ENCODE measurements at places on chromosomes 7 and 10.

- DNase-seq, result no peak
Observed at GRCh38 chr7:31251441-31251840, 89.1 kb downstream of the NEUROD6 start.

- no peak for DNase-seq
Observed at GRCh38 chr7:16786257-16786656, 18.5 kb downstream of the AGR2 start.

DNA sequence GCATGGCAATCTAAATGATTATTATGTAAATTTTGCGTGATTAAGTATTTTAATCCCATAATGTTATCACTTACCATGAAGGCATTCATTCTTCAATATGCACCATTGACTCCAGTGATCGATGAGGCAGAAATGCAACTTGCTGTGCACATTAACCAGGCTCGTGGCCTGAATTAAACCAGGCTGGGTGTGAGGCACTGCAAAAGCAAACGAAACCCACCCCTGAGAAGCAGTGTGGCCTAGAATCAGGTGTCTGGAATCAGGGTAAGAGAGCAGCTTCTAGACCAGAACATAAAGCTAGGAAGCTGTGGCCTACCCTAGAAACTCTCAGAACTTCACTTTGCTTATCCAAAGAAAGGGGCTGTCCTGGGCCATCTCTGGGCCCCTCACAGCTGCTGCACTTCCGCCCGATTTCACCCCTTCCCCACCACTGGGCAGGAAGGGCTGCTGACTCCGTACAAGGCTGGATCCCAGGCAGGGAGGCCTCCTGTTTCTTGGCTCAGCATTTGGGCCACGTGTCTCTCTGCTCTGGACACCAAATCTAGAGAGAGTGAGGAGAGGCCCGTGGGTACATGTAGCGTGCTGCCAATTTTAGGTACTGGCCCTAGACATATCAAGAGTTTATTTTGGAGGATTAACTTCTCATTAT lies 4.4 kb downstream of the PTPRE start:
- DNase-seq, result no peak

DNA sequence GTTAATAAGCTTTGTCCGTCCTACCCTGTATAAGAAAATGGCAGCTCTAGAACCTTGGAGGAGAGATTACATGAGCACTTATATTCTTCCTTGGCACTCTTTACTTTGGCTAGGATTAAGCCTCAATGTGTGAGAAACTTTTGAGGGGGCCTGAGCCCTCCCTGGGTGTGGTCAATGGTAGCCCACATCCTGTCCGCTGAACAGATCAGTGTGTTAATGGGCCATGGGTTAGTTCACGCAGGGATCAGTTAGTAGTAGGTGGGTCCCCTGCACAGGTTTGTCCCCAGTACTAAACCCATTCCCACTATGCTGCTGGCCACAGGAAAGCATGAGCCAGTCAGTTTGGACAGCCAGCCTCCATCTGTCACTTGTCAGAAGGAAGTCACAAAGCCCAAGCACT lies 20.2 kb upstream of the IKZF1 start:
- peak; percentile 57 for DNase-seq

DNA sequence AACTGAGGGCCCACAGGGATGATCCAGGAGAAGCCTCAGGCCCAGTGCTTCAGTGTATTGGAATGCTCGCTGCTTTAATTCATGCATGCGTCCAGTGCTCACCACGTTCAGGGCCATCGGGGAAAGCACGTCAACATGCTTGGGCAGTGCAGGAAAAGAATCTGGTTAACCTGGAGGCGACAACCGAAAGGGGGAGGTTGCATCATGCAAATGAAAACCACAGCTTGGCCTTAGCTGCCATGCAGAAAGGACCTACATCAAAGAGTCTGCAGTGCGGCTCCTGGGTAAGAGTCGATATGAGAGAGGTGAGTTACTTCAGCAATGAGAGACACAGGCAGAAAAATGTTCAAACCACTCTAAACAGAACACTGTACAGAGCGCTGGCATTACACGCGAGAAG lies 440.1 kb downstream of the KCNMA1 start:
- DNase-seq, result peak; percentile 30

GRCh38 chr10:132813560-132814468 lies 27.9 kb upstream of the NKX6-2 start:
- no peak for DNase-seq

DNA sequence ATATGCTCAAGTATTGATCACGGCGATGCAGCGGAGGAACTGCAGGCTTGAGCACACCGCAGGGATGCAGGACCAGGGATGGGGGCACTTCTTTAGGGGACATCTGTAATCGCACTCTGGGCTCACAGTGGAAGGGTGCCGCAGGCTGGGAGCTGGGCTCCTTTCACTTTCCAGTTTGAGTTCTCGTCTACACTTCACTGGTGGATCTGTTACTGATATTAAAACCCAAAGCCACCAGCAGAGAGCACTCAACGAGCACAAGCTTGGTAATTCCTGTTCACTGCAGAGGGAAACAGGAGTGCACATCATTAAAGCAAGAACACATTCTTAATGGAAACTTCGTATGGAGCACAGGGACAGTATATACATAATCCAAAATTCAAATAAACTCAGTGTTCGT lies 91.3 kb downstream of the PARD3 start:
- peak; percentile 37 for DNase-seq

DNA sequence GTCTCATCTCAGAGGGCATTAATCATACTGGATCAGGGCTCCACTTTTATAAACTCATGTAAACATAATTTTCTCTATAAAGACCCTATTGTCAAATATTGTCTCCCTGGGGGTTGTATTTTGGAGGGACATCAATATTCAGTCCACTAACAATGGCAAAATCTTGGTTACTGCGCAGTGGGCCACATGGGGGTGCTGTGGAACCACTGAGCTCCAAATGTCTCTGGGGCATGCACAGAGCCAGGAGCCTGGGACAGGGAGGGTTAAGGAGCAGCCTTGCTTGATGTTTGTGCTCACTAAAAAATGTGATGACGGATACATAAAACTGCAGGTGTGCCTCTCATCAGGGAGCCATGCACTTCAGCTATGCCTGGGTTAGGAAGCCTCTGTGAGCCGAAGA lies 62.1 kb upstream of the PRSS58 start:
- peak; percentile 38 for DNase-seq

DNA sequence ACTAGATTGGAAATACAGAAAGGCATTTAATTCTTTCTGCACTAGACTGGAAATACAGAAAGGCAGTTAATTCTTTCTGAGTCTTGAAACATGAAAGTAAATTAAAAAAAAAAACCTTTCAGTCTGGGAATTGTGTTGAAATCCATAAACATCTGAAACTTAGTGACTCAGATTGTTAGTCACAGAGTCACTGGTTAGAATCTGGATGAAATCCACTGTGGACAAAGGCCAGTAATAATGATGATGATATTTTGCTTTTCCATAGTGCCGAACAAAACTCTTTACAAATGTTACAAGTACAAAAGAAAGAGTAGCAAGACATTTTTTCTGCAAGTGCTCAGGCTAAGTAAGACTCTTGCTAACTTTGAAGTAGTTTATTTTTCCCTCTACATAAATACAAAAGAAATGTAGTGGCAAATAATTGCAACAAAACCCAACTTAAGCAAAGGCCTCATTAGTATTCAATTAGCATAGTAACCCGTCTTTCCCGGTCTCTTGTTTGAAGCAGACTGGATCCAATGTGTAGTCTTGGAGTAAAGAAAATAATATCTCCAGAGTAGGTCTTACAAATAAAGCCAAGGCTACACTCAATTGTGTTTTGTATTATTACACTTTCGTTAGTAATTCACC lies 5.8 kb upstream of the PRTFDC1 start:
- DNase-seq, result no peak

- no peak for DNase-seq
Observed at GRCh38 chr7:87513735-87514335, 38.4 kb upstream of the ABCB4 start.

DNA sequence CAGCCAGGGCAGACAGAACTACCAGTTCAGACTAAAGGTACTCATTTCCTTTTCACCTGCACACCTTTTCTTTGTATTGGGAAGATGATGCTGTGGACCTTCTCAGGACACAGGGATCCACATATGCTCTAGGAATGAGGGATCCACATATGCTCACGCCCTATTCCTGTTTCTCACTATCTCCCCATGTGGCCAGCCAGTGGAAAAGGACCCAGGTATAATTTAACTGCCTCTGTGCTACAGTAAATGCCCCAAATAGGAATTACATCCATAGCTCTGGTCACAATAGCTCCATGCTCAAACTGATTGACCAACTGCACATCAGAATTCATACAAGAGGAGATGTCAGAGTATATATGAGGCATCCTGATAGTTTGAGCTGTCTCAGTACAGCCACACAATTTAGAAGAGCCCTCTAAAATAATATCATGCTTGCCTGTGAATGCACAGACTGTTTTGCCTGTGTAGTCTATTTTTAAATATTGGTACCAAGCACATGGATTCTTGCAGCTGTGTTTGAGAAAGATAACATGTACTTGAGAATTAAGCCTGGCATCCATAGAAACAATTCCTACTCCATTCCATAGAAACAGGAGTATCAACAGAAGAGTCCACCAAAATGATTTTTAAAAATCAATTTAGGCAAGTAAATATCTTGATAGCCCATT lies 43.7 kb downstream of the CTTNBP2 start:
- no peak for DNase-seq

DNA sequence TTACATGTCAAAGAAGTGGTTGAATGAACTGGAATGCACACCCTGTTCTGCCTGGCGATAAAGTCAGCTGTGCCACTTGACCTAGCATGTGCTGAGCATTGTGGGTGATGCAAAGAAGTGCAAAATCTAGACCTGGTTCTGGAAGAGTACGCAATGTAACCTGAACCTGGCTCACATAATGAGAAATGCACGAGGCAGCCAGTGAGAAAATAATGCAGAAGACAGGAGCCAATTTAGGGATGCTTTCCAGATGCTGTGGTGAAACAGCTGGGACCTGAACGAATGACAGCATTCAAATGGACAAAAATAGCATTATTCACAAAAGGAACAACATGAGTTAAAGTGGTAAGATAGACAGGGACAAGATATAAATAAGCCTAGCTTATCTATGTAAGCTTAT lies 402.6 kb downstream of the SORCS1 start:
- no peak for DNase-seq

DNA sequence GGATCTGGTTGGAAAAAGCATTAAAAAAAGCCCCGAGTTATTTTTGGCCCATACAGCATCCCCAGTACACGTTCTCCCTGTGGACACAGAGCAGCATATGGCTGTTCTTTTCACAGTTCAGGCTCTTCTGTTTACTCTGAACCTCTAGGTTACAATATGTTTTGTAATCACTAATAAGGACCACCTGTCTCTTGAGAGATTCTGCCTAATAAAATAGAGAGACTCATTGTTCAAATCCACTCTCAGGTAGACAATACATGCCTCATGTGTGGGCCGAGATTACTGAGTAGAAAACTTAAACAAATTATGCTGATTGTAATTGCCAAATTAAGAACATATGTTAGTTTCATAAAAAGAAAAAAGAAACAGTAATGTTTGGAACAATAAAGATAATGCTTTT lies 647.7 kb downstream of the GRM8 start:
- no peak for DNase-seq

DNA sequence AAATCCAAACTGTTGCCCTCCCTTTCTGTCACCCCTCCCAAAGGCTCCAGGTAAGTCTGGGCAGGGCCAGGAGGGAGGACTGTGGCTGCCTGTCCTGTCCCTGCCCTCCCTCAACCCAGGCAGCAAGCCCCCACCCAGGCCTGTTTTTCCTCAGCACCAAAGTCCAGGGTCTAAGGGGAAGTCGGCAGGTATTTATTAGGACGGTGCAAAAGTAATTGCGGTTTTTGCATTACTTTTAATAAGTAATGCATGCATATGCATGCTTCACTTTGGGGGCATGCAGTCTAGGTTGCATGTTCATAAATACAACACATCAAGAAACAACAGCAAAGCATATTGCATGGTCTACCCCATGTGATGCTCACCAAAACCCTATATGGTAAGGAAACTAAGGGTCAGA lies 15.2 kb upstream of the HABP2 start:
- DNase-seq, result no peak

DNA sequence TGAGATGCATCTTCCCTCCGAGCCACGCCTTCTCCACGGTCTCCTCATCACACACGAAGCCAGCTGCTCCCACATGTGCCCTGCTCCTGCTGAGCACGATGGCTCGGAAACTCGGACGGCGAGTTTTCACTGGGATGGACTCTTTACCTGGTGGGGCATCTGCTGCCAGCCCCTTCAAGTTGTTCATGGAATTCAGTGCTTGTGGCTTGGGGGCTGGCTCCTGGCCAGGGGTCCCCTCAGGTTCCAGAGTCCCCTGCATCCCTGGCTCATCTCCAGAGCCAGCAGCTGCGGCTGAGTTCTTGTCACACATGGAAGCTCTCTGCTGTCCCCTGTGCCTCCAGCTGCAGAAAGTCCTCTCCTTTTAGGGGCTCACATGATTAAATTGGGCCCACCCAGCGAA lies 654.0 kb downstream of the SDK1 start:
- DNase-seq, result no peak

DNA sequence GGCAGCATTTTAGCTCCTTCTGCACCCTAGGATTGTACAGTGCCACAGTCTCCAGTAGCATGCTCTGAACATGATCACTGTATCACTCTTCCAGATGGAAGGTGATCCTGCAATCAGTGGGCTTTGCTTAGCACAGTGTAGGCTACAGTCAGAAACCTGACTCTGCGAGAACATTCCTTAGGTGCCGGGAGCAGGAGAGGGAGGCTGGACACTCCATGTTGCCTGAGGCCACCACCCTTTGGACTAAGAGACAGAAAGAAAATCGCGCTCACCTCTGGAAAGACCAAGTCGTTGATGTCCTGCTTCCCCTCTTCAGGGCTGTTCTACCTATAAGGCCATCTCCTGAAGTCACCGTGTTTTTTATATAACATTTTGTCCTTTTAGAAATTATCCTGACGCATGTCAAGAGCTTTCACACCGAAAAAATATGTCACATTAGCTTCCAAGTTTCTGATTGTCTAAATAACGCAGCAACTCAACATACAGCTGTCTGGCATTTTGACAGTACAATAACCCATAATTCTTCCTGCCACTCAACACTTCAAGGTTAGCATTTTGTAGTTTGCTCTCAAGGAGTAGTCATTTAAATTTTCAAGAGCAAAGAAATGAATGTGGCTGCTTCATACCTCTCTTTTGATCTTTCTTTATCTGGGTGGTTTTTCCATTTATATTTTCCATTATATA lies 563.1 kb downstream of the LRMDA start:
- DNase-seq, result no peak

DNA sequence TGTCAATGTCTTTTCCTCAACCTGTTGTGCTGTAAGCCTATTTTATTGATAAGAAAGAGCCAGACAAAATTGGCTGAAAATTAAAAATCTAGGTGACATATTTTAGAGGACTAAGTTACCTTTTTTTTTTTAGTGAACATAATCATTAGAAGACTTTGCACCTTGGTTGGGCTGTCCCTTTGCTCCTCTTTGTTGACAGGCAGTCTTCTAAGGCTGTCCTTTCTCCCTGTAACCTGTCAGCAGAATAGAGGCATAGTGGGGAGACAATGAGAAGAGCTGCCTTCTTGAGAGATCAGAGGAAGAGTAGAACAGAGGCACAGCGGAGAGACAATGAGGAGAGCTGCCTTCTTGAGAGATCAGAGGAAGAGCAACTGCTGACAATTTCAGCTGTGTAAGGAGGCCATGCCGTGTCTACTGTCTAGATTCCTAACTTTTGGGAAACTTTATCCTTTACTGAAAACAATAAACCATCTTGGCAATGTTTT lies 238.3 kb upstream of the FZD1 start:
- DNase-seq, result no peak

GRCh38 chr10:131117416-131118212 lies 193.9 kb downstream of the TCERG1L start:
- DNase-seq, result no peak

Data from NB4 (cell line).